ENCODE measurements at places on chromosomes 7 and 10.

GRCh38 chr7:68321776-68322496, 1276.3 kb upstream of the AUTS2 start:
- no peak for DNase-seq

DNA sequence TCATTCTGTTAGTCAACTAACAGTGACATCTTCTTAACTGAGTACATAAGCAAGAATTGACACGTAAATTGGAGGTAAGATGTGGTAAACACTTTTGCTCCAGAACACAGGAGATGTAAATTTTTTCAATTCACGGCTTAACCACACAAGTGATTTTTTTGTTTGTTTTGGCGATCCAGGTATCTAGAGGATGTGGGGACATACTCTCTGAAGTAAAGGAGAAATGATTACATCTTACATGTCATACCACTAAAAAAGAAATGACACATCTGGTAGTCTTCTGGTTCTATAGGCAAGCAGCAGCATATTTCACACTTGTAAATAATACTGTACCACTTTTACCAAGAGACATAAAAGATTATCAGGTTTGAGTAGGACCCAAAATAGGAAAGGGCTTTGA, 200.3 kb upstream of the ZWINT start:
- no peak for DNase-seq

GRCh38 chr7:2805213-2805944, 38.7 kb downstream of the GNA12 start:
- no peak for DNase-seq

DNA sequence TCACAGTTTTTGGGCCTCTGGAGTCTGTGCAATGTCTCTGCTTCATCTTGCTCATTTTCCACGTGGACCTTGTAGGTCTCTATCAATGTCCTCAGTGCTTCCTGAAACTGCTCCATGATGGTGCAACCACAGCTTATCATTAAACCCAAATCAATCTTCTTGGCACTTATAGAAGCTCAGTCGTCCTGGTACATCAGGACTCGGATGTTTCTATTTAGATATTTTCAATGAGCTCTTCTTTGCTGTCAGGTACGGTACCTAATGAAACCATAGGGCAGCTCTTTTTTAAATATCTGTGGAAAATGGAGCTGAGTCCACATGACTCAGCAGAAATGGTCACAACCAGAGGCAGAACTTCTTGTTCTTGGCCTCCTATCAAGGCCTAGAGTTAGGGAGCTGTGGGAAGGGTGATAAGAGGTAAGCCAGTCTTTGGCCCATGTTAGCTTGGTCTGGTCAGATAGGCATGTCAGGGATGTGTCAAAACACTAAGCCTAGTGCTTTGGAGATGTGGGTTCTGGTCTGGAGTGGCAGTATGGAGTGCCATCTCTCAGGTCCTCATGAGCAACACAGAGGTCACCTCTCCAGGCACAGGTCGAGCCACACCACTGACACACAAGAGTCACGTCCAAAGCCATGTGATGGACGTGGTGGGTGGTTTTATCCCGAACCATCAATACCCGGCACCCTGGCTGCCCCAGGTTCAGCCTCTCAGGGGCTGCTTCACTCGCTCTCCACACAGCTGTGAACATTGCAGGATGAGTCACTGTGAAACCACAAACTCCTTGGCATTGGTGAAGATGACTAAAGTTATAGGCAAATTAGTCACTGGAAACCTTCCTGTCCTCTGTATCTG, 87.0 kb downstream of the TBXAS1 start:
- DNase-seq: peak; percentile 89

GRCh38 chr7:27154369-27154768, 2.0 kb upstream of the HOXA3 start:
- DNase-seq: no peak

GRCh38 chr7:74289659-74290552, 699 bp downstream of the CLIP2 start:
- no peak for DNase-seq

- DNase-seq: no peak
These were observed 268.4 kb downstream of the GPR37 start for GRCh38 chr7:124497176-124497575.

DNA sequence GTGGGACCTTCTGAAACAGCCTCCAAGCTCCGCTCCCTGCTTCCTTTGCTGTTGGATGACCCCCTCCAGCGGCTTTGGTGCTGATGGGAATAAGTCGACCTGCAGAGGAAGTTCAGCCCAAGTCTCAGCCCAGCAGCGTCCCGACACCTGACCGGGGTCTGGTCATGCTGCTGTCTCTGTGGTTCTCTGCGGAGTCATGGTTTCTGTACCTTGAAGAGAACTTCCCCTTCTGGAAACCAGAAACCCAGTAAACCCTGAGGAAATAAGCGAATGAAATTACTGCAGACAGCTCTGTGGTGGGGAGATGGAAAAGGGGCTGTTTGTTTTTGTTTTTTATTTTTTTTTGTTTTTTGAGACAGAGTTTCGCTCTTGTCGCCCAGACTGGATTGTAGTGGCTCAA, 18.3 kb upstream of the ZNF12 start:
- DNase-seq: peak; percentile 49

DNA sequence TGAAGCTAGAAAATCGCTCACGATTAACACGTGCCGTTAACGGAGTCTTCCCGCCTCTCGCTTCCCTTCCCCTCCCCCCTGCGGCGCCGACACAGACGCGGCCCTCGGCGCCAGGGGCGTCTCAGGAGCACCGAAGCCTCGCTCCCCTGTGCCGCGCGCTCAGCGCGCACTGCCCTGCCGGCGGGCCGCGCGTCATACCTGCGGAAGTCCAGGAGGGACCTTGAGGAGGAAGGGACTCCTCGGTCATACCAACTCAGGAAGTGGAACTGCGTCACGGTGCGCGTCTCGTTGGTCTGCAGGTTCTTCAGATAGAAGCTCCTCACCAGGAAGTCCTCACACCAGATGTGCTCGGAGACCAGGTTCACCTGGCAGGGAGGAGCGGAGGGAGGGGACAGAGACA, 239.6 kb downstream of the DNAJB6 start:
- no peak for DNase-seq

DNA sequence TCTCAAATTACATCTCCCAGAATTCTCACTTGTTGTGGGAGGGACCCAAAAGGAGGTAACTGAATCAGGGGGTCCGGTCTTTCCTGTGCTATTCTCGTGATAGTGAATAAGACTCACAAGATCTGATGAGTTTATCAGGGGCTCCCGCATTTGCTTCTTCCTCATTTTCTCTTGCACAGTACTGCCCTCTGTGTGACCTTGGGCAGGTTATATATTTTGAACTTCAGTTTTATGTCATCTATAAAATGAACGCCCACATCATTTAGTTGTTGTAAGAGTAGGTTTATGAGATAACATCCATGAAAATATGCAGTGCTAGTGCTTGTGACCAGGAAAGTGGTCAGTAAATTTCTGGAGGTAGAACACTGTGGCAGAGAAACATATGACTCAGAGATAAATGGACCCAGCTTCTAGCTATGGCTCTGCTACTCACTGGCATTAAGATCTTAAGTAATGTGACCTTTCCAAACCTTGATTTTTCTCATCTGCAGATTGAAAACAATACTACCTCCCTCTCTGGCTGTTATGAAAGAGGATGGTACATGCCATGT, 44.3 kb downstream of the SCRN1 start:
- no peak for DNase-seq

DNA sequence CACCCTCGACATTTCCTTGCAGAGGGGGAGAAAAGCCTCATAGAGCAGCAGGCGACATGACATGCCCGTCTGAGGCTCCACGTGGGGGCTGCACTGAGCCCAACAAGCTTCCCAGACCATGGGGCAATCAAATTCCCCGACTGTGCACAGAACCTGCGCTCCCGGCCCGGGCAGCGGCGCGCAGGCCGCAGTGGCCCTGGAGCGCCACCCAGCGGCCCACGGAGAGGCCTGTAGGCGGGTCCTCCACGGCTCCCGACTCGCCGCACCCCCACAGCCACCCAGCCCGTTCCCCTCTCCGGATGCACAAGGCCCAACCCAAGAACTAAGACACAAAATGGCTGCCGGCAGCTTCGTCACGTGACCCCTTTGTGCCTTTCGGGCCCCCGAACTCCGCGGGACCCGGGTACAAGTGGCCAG, 816 bp downstream of the EPC1 start:
- DNase-seq: peak; percentile 96

- no peak for DNase-seq
These were observed 20.4 kb upstream of the ST8SIA6 start for GRCh38 chr10:17474595-17475323.

GRCh38 chr7:158587162-158588084, at the start of gene PTPRN2:
Gene PTPRN2, minus strand, starts transcription at chr7:158587823.
- DNase-seq: no peak

- DNase-seq: no peak
These were observed 246.2 kb downstream of the MAD1L1 start for GRCh38 chr7:1986366-1987083.

DNA sequence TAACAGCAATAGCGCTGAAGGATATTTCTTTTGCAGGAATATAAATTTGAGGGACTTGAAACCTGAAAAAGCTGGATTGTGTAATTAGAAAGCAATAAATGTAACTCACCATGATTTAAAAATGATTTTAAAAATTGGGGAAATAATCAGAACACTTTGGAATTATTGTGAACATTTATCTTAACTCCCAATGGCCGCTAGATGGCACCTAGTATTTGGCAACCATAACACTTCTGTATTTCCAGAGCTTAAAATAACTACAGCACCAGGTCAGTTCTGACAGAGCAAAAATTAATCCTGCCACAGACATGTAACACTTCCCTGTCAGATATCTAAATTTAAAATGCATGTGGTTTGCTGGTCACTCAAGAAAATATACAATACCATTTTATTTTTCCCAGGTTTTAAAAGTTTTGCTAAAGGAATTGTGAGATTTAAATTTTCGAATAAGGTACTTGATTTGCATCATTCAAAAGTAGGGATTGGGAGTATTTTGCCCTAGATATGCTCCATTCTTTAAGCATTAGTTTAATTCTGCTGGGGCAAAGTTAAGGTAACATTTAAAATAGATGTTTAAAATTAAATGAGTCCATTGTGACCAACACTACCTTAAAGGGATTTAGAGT, 144.5 kb downstream of the PPP1R3A start:
- DNase-seq: peak; percentile 33

- DNase-seq: no peak
These were observed 133.7 kb upstream of the RSU1 start for GRCh38 chr10:16950656-16951601.

- peak; percentile 85 for DNase-seq
These were observed 14.0 kb downstream of the NEURL1 start for GRCh38 chr10:103507235-103508191.

DNA sequence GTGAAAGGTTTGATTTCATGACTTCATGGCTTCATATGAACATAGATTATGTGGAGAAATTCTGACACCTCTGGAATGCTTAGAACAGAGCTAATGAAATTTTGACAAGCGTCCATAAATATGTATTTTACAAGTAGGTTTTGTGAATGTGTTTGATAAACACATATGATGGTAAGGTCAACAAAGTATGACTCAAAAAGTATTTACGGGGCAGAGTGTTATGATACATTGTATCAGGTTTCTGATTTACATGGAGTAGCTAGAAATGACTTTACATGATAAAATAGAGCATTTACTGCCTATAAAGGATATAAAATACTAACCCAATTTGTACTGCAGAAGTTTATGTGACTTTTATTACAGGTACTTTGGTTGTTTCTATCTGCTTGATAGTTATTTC, 206.3 kb downstream of the MDFIC start:
- DNase-seq: no peak

- no peak for DNase-seq
These were observed 90.7 kb downstream of the UNCX start for GRCh38 chr7:1323178-1324027.

- DNase-seq: no peak
These were observed 2.6 kb downstream of the SCD start for GRCh38 chr10:100349672-100350071.

GRCh38 chr7:24108906-24109376, 175.0 kb upstream of the NPY start:
- DNase-seq: no peak

DNA sequence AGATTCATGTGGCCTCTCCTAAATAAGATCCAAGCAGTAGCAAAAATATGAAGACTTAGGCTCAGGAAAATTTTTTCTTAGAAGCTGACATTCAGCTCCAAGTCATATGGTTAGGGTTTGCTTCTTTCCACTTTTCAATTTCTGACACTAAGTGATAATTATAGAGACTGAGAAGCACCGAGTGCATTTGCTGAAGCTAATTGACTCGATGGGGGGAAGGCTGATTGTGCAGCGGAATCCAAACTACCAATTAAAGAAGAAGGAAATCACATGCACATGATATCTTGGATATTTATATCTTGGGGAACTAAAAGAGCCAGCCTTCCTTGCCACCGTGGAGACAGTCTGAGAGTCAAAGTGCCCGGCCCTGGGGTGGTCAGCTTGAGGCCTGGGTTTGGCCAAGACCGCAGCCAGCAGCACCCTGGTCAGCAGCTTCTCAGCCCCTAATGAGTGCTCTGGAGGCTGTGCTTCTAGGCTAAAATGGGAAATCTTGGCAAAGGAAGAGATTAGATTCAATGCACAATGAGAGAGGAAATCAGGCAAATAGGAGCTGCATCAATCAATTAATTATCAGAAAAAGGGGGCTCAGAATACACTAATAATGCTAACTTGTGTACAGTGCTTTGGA, 589.3 kb downstream of the NRG3 start:
- no peak for DNase-seq

DNA sequence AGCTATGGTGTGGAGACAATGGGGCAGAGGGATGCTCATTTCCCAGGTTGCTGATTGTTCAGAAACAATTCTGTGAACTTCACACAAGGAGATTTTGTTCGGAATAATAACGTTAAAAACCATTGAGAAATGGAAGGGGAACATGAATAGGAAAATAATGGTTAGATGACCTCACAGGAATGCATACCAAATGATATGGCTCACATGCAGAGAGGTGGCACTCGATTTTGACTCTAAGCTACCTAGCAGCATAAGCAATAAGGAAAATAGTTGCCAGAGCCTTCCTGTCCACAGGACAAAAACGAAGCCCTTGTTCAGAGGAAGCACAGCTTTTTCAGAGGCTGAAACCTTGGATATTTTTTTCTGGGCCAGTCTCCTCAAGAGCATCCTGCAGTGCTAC, 293.1 kb downstream of the ZEB1 start:
- DNase-seq: no peak

DNA sequence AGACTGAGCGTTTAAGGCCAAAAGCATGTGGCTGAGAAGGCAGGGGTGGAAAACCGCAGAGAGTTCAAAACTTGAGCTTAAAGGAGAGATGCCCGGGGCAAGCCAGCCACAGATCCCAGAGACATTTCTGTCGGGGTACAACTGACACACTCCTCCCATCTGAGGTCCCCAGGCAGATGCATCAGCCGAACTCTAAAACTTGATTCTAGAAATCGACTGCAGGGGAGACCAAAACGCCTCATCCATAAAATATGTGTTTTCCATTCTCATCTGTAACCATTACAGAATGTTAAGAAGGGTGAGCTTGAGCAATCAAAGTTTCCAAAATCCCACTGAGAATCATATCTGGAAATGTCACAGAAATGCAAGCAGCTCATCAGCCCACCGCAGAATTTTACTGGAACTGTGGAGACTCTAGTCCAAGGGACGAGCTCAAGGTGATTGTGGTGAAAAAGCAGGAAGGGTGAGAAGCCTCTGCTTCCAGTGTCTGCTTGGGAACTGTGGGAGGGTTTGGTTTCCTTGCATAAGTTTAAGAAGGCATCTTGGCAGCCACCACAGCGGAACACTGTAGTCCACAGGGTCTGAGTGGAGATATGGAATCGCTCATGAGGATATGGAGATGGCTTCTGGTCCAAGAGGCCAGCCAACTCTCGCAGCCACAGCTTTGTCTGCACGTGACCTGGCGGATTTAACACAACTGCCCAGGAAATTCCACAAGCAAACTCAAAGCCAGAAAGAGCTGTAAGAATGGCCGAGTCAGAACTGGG, 249.2 kb downstream of the SFMBT2 start:
- no peak for DNase-seq

GRCh38 chr10:62034096-62034640, 132.7 kb downstream of the ARID5B start:
- DNase-seq: no peak
